ENCODE measurements at places on chromosomes 11 and 22.

DNA sequence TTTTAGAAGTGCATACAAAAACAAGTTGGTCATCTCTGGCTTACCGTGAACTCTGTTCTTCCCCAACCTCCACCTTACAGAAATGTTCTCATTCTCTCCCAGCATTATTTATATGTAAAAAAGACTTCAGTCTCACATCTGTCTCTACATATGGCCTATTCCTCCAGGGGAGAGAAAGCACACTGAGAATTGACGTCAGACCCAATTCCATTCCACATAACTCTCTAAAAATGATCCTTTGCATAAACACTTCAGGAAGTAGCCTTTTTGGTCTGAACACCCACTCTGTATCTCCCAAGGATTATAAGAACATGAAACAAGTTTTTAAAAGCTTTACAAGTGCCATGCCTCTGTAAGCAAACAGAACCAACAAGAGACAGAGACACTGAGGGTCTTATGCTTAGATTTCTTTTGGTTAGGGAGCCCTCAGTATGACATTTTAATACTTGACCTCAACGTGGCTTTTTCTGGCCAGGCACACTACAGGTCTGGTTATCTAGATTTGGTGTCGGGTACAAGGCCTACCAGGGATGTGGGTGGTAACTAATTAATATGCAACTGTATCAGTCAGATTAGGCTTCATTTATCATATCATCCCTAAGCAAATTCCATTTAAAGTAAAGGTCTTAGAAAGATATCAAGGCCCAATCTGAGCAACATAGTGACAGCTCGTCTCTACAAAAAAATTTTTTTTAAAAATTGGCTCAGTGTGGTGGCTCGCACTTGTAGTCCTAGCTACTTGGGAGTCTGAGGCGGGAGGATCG lies 48.5 kb upstream of the PPP2R1B start:
- DNase-seq = no peak

- DNase-seq = no peak
Measured at GRCh38 chr22:30866216-30866615, 102.4 kb downstream of the MORC2 start.

DNA sequence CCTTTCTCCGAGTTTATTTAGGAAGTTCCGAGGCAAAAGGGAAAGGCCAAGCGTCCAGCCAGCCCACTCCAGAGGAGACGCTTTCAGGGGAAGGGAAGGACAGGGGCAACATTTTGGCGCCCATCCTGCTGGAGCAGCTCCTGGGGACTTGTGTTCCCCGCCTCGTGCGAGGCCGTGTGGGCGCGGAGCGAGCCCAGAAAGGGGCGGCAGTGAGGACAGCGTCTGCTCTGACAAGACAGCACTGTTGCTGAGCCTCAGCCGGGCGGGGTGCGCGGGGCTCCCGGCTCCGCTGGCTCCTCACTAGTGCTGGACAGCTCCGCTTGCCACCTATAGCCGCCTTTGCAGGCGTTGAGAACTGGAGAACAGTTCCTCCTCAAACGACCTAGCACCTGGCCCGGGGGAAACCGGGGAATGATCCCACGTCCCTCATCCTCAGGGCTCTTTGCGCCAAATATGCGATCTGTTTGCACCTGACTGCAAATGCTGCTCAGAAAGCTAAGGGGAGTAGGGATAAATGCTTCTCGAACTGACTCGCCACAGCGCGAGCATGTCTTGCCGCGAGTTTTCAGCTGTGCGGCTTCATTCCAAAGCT lies 722 bp upstream of the GUCY1A2 start:
- DNase-seq = peak; percentile 74

DNA sequence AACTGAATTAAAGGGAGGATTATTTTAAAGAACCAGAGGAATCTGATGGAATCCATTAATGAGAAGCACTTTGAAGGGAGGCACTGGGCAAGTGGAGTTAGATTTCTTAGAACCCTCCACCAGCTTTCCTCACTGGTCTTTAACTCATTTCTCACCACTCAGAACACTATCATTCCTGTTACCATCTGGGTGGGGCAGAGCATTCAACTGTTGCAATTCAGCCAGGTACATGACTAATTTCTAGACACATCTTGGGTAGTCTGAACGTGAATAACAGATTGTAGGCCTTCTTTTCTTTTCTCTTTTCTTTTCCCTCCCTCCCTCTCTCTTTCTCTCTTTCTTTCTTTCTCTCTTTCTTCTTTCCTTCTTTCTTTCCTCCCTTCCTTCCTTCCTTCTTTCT lies 15.5 kb upstream of the MMP1 start:
- DNase-seq = no peak

GRCh38 chr11:11662578-11662977 lies 40.8 kb upstream of the GALNT18 start:
- no peak for DNase-seq

GRCh38 chr11:122094836-122095235 lies 21.2 kb downstream of the BLID start:
- DNase-seq = no peak

DNA sequence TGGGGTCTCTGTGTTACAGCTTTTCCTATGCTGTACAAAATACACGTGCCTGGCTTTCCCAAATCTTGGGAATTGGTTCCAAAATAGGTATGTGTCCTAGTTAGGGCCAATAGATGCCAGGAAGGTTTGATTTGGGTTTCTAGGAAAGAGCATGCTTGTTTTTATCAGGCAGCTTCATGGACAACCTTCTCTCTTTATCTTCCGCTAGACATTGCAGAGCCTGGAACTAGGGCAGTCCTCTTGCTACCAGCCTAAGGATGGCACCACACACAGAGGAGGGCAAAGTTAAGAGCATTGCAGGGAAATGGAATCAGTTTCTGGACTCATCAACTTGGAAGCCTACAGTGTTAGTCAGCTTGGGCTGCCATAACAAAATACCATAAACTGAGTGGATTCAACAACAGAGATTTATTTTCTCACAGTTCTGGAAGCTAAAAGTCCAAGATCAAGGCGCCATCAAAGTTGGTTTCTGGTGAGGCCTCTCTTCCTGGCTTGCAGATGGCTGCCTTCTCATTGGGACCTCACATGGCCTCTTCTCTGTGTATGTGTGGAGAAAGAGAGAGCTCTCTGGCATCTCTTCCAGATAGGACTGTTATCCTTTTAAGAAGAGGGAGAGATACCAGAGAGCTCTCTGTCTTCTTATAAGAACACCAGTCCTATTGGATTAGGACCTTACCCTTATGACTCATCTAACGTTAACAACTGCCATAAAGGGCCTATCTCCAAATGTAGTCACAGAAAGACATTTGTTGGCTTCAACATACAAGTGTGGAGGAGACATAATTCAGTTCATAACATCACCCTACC lies 27.3 kb upstream of the CREB3L1 start:
- no peak for DNase-seq

Measured in HuH-7 (cell line).